Iris pigment epithelial cell (primary cell): ENCODE measurements at places on chromosomes 2 and 18.

- no peak for DNase-seq
Observed at GRCh38 chr2:43825841-43826240, 12.8 kb downstream of the ABCG5 start.

GRCh38 chr2:85564144-85564563 lies 2.9 kb upstream of the GGCX start:
- no peak for DNase-seq

- DNase-seq: no peak
Observed at GRCh38 chr2:6206882-6207281, 514.7 kb downstream of the SOX11 start.

GRCh38 chr2:63819256-63819655 lies 22.4 kb upstream of the UGP2 start:
- no peak for DNase-seq

DNA sequence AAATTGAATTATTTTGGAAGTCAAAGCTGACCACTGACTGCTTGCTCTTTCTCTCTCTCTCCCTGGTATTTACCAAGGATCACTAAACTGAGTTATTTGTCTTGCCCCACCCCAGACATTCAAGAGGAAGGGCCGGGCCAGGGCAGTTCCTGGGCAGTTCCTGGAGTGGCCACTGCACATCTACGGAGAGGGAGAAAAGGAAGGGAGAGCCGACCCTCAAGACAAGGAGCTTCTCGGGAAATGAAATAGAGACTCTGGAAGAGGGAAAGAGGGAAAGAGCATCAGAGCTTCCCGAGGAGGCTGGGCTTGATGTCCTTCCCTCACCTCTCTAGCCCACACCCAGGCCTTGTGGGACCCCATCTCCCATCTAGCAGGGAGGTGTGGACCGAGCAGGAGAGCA lies 83.1 kb downstream of the SEPTIN10 start:
- DNase-seq: no peak

DNA sequence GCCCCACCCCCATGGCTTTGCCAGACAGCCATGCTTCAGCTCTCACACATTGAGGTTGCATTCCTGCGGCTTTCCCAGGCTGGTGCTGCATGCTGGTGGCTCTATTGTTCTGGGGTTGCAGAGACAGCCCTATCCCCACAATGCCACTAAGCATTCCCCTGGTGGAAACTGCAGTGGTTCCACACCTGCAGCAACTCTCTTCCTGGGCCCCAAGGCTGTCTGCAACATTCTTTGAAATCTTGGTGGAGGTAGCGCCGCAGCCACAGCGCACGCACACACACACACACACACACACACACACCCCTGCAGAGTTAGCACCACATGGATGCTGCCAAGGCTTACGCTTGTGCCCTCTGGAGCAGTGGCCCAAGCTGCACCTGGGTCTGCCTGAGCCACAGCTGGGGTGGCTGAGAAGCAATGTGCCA lies 21.4 kb downstream of the SFXN5 start:
- DNase-seq: peak; percentile 30

GRCh38 chr2:74146929-74147726 lies 584 bp downstream of the BOLA3 start:
- DNase-seq: peak; percentile 56

- DNase-seq: no peak
Observed at GRCh38 chr2:183011743-183012142, 26.5 kb downstream of the NCKAP1 start.

- no peak for DNase-seq
Observed at GRCh38 chr2:229474125-229474524, 203.0 kb upstream of the PID1 start.

DNA sequence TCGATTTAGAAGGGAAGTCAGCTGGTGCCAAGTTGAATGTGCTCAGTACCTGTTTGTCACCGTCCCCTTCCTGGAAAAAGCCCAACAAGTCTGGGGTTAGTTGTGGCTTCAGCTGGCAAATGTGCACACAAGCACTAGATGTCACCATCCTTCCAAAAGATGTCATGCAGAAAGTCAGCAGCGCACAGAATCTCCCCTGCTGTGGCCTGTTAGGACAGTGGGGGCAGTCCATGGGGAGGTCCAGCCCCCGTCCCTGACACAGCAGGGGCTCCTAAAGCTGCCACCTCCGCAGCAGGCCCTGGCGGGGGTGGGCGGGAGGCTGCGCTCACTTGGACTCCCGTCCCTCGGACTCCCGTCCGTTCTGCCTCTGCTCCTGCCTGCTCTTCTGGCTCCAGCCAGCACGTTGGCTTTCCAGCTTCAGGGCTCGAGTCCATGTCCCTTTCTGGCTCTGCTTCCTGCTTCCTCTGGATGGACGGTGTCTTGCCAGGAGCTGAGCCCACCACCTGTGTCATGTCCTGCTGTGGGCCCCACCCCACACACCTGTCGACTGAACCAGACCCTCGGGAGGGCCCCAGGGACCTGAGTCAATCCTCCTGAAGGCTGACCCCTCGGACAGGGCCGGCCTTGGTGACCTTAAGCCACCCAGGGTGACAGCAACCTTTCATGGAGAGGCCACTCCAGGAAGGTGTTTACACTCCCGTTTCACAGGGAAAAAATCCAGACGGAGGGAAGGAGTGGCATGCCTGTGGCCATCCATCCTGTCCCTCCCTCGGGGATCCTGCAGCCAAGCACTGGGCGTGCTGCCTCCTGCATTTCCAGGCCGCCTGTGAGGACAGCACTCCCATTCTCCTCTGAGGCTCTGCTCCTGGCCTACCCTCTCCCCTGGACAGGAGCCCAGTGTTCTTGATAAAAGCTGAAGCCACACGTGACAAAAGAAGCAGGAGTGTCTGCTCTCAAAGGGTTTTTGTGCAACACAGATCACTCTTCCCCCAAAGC lies 8.5 kb downstream of the RAB17 start:
- peak; percentile 57 for DNase-seq

GRCh38 chr2:64548761-64549160 lies 24.6 kb downstream of the AFTPH start:
- DNase-seq: no peak

DNA sequence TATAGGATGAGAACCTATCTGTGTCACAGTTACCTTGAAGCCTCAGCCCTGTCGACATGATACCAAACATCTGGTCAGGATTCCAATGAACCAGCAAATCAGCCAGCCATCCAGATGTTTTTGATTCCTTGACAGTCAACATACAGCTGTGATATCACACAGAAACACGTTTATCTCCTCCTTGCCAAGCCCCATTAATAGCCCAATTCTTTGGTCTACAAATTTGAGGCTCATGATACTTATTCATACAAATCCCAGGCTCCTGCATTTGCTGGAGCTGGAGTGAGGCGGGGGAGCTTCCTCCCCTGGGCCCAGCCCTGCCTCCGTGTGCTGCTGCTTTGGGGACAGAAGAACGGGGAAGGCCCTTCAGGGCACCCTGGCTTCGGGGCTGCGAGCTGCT lies 611.6 kb upstream of the SALL3 start:
- DNase-seq: no peak

DNA sequence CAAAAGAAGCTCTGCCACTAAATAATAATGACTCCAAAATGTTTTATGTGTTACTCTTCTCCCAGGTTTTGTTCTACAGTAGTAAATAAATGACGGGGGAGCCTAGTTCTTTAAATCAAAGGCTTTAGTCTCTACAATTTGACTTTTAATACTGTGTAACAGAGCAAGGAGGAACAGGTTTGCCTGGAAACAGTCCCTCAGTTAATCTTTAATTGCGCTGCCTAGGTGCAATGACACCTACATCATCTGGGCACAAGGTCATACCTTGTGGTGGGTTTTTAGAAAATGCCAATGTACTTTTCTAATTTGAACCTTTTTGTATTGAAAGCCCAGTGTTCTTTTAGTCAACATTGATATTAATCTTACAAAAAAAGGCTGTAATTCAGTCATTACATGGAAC lies 287.3 kb upstream of the SETBP1 start:
- DNase-seq: no peak

- no peak for DNase-seq
Observed at GRCh38 chr18:24219561-24220317, 80.9 kb downstream of the CABYR start.

GRCh38 chr2:68371581-68371980 lies 6.5 kb downstream of the PLEK start:
- DNase-seq: peak; percentile 40

- DNase-seq: peak; percentile 15
Observed at GRCh38 chr2:78979380-78980151, 45.9 kb upstream of the REG3G start.

DNA sequence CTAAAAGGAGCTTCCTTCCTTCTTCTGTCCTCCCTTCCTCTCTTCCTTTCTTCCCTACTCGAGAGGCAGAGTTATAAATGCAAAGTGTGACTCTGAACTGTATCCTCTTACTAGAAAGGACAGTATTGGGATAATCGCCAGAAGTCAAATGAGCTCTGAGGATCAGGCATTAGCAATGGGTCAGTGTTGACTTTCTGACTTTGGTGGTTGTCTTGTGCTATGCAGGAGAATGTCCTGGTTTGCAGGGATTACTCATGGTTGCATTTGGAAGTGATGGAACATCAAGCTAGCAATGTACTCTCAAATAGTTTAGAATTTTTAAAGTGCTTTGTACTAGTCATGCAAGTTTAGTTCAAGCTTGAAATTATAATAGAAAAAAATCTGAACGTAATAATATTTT lies 115.6 kb downstream of the TXNL1 start:
- DNase-seq: no peak

DNA sequence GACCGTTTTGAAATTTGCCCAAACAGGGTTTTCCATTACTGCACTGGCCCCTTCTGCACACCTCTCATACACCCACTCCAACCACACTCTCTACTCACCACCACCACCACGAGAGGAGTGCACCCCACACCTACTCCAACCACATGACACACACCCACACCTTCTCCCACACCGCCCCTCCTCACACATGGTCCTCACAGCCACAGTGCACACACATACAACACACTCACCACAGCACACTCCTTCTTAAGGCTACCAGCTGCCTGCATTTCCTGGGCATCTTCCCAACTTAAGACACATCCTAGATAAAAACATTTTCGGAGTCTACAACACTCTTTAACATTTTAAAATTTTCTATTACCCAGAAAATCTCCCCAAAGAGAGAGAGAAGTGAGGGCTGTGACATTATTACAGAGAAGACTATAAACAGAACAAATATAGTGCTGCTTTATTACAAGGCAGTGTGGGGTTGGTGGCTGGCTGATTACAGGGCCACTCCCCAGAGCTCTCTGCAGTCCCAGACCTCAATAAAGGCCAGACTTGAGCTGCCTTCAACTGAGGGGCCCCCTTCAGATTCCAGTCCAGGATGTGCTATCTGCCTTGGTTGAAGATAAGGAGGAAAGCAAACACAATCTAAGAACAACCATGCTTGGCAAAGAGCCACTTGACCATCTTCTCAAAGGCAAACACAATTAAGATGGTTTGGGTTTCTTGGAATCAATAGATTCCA lies 36.1 kb downstream of the NHEJ1 start:
- DNase-seq: peak; percentile 21

GRCh38 chr2:111225856-111226255 lies 105.1 kb downstream of the BCL2L11 start:
- DNase-seq: no peak

- no peak for DNase-seq
Observed at GRCh38 chr2:192377173-192377572, 182.4 kb upstream of the TMEFF2 start.

DNA sequence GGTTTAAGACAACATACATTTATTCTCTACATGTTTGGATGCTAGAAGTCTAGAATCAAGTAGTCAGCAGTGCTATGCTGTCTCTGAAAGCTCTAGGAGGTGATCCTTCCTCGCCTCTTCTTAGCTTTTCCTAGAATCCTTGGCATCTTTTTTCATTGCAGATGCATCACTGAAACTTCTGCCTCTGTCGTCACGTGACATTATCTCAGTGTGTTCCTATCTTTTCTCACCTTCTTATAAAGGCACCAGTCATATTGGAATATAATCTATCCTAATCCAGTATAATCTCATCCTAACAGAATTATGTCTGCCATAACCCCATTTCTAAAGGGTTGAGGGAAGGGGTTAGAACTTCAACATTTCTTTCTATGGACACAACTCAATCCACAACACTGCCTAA lies 851.2 kb upstream of the CRIM1 start:
- DNase-seq: no peak

DNA sequence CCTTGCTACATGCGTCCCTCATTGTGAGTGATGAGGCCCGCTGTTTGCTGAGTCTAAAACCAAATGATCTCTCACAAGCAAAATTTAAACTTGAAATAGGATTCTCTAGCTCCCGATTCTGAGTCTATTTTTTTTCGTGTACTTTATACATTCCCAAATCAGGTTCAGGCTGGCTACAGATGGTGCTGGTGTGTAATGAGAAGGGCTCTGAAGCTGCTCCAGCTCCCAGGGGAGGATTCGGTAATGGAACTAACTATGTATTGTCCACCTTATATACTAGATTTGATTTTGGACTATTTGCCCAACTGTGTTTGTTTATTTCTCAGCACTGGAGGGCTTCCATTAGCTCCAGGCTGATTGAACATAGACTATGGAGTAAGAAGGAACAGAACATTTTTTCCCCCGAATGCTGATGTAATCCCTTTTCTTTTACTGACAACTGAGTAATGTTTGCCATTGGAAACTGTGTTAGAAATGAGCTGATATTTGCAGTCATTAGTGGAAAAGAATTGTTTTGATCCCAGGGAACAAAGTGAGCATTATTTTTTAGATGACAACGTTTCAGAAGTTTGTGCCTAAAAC lies 274.0 kb upstream of the FIGN start:
- DNase-seq: no peak

GRCh38 chr2:236177604-236177966 lies 9.4 kb upstream of the GBX2 start:
- DNase-seq: peak; percentile 41

DNA sequence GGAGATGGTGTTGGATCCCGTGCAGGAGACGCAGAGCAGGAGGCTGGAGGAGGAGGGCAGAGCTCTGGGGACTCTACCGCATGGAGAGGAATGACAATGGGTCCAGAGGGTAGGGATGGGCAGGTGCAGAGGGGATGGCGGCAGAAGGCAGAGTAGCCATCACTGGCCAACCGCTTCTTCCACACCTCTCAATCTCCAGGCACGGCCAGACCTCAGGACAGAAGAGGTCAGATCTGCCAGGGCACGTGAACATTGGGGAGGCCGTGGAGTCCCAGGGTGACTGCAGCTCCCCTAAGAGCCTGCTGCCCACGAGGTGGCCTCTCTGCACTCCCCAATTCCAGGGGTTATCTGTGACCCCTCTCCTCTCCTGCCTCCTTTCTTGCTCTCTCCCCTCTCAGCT lies 162.7 kb upstream of the HDAC4 start:
- no peak for DNase-seq

- DNase-seq: no peak
Observed at GRCh38 chr18:30987467-30988241, 54.9 kb downstream of the DSC3 start.

- no peak for DNase-seq
Observed at GRCh38 chr2:174499371-174499770, 12.5 kb upstream of the GPR155 start.
